Stromal cell of bone marrow (primary cell): ENCODE measurements at places on chromosomes 5 and 9.

DNA sequence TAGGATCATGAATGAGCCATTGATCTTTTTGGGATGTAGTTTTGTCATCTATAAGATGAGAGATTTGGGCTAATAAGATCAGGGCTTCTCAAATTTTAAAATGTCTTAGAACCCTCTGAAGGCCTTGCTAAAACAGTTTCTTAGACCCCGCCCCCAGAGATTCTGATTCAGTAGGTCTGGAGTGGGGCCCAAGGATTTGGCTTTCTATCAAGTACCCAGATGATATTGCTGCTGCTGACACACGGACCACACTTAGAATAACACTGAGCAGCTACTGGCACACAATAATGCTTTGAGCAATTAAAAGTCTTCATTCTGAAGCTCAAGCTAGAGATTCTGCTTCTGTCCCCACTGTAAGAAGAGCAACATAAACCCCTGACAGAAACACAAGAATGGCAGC is 216.7 kb downstream of the SMARCA2 start:
- DNase-seq = peak; percentile 89

GRCh38 chr5:10870791-10871190 is 109.8 kb upstream of the DAP start:
- DNase-seq = no peak

DNA sequence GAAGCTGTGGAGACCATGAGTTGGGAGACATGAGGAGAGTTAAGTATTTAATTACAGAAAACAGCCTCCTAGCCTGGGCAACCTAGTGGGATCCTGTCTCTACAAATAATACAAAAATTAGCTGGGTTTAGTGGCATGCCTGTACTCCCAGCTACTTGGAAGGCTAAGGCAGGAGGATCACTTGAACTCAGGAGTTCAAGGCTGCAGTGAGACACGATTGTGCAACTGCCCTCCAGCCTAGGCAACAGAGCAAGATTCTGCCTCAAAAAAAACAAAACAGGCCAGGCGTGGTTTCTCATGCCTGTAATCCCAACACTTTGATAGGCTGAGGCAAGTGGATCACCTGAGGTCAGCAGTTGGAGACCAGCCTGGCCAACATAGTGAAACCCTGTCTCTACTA is 52.6 kb downstream of the AQP7 start:
- DNase-seq = no peak

- DNase-seq = no peak
Observed at GRCh38 chr5:35058374-35058788, 10.6 kb upstream of the AGXT2 start.

GRCh38 chr5:40983781-40984180 is 74.5 kb downstream of the C7 start:
- DNase-seq = no peak

GRCh38 chr9:69963803-69964202 is 79.8 kb upstream of the MAMDC2 start:
- no peak for DNase-seq

GRCh38 chr5:45521067-45521466 is 175.1 kb downstream of the HCN1 start:
- peak; percentile 11 for DNase-seq

GRCh38 chr9:119216651-119217331 is 152.4 kb downstream of the BRINP1 start:
- DNase-seq = peak; percentile 31

- DNase-seq = no peak
Observed at GRCh38 chr9:19643875-19644274, 145.0 kb downstream of the SLC24A2 start.
